ENCODE measurements at places on chromosomes 7 and 10. TPM values are rescaled to one million over a fixed set of nuclear protein-coding genes. Genes with fewer than 3 reads are reported as not detected.

Gene MAT1A
- total RNA-seq, result 0.30 TPM

Gene GPR37
- total RNA-seq, result not detected

Gene OR6V1
- total RNA-seq, result not detected

Gene VPS37D
- 2.7 TPM for total RNA-seq

Gene ASB15
- total RNA-seq, result 78.6 TPM

Gene SLC26A5
- not detected for total RNA-seq

Gene MKX
- total RNA-seq, result not detected

Gene TLX1
- total RNA-seq, result not detected

Gene NPFFR1
- total RNA-seq, result 0.03 TPM

Gene LIPN
- total RNA-seq, result not detected

Gene VWA2
- 0.08 TPM for total RNA-seq

Gene GNAT3
- total RNA-seq, result not detected

Gene TMEM254
- 7.6 TPM for total RNA-seq

Gene DDX50
- 17.3 TPM for total RNA-seq

Gene PIP
- total RNA-seq, result not detected

Gene FAM25G
- not detected for total RNA-seq

Gene CHAT
- not detected for total RNA-seq

Gene LEP
- 0.86 TPM for total RNA-seq

Gene PKD2L1
- total RNA-seq, result not detected

Gene CDHR3
- total RNA-seq, result 12.4 TPM

Gene HOXA13
- total RNA-seq, result not detected

Gene DYNC1I1
- 35.6 TPM for total RNA-seq

Gene CYP17A1
- total RNA-seq, result not detected

Gene SDK1
- total RNA-seq, result 2.2 TPM

Gene C10orf105
- total RNA-seq, result 0.05 TPM

Gene VSTM4
- total RNA-seq, result 22.4 TPM

Gene COL28A1
- total RNA-seq, result 6.7 TPM

Gene OPN4
- total RNA-seq, result 0.40 TPM

Gene CFAP70
- total RNA-seq, result 1.5 TPM

Gene IL6
- total RNA-seq, result 1.0 TPM

Gene GDF2
- total RNA-seq, result not detected

Gene LRRD1
- not detected for total RNA-seq

Gene AFAP1L2
- 5.3 TPM for total RNA-seq

Gene TSPAN15
- 9.5 TPM for total RNA-seq
